ENCODE measurements at places on chromosomes 2 and 18.

GRCh38 chr2:240303896-240304745 lies 131.3 kb upstream of the GPC1 start:
- DNase-seq: no peak

DNA sequence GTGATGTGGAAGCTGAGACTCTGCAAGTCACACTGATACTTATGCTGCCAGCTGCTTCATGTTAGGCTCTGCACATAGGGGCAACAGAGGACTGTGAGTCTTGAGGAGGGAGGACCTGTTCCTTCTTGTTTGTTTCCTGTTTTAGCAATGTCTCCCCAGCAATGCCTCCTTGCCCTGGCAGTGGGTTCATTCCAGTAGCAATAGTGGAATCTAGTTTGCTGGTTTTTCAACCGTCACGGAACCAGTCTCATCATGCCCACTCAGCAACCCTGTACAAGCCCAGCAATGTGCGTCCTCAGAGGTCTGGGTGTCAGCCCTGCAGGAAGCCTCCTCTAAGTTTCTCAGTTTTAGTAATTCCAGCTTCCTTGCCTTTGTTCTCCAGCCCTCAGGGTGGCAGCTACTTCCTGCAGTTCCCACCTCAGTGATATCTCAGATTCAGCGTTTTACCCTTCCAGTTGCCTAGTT lies 20.5 kb upstream of the ITGB6 start:
- no peak for DNase-seq

DNA sequence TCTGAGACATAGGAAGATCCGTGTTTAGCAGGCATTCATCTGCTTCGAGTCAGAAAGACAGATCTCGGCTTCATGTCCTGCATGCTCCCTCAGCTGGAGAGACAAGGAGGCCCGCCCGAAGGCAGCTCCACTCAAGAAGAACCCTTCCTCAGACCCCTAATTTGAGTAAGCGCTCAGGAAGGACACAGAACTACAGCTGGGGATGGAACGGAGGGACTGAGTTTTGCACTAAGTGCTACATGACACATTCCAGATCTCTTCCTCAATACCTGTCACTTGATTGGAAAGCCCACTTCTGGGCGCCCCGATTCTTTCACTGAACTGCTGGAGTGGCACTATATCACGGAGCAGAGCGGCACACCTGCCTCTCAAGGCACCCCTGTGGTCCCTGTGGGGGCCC lies 185.6 kb upstream of the PXDN start:
- DNase-seq: no peak

- DNase-seq: peak; percentile 87
Measured at GRCh38 chr2:15914596-15915385, 25.6 kb upstream of the MYCN start.

GRCh38 chr2:71452565-71452964 lies 796 bp upstream of the DYSF start:
- DNase-seq: no peak

- DNase-seq: no peak
Measured at GRCh38 chr2:96203130-96204028, 5.2 kb downstream of the STARD7 start.

GRCh38 chr2:85695121-85695520 lies 963 bp downstream of the GNLY start:
- DNase-seq: no peak

DNA sequence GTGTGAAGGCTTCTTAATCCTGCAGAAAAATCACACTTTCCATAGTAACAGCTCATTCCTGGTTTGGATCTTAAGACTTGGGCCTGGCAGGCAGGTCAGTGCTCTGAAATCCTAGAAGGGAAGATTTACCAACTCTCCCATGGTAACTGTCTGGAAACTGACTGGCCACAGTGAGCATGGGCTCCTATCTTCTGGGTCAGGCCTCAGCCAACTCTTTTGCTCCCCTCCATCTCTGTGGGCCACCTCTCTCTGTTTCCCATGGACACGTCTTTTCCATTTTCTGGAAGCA lies 86.7 kb downstream of the ACAA2 start:
- DNase-seq: no peak

- DNase-seq: peak; percentile 75
Measured at GRCh38 chr18:21612125-21613039, at the start of gene SNRPD1. Gene SNRPD1, plus strand, starts transcription at chr18:21612314. Its CDS starts 116 bp downstream, at chr18:21612430.

DNA sequence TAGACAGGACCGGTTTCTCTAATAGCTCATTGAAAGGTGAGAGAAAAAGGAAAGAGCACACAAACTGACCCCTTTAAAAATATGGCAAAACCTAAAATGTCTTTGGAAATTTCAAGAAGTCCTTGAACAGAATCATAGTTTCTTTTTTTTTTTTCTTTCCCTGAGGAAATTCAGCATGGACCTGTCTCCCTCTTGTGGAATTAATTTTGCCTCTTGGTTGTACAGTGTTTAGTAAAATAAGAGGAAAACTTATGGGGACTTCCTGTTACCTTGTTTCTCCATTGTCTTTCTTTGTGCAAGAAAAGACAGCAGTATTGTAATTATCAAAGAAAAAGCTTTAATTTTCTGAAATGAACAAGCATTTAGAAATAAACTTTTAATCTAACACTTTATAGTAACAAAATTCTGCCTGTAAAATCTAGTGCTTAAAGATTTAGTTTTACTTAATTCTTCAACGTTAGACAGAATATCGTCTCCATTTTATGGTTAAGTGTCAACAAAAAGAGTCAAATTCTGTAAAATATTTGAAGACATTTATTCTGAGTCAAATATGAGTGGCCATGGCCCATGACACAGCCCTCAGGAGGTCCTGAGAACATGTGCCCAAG lies 176.3 kb upstream of the NABP1 start:
- no peak for DNase-seq

- no peak for DNase-seq
Measured at GRCh38 chr2:143581134-143581533, 451.9 kb downstream of the ARHGAP15 start.

GRCh38 chr2:129724021-129724757 lies 255.3 kb upstream of the RAB6C start:
- DNase-seq: no peak

DNA sequence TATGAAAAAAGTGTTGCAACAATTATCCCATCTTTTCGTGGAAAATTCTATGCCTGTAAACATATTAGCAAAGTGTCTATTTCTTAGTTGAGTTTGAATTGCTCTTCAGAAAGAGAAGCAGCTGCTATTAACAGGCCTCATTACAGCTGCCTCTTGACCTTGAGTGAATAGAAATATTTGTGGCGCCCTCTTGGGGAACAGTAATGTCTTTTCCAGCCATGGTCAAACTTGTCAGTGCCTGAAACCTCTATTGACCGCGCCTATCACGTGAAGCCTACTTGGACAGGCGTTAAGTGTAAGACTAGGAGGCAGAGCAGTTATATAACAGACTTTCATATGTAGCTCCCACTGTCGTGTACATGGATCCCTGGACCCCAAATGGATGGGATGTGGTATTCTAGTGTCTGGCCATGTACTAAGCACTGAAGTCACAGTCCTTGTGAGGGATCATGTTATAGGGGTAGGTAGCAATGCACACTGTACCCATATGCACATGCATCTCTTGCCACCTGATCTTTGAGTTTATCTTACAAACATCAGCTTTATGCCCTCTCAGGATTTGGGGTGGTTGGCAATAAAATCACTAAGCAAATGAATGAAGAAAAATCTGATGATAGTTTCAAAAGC lies 245.0 kb downstream of the PTGR3 start:
- DNase-seq: no peak

DNA sequence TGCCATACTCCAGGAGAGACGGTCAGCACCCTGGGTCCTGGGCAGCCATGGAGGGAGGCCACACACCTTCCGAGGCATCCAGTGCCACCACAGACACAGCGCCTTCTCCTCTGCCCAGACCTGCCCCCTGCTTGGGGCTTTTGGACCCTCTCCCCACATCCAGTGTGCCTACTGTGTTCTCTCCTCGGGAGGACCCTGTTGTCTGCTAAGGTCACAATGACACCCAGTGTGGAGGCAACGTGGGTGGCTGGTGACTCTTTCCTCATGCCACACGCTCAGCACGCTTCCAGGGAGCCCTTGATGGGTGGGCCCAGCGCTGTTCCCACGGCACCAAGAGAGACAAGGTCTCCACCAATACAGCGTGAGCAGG lies 251.9 kb downstream of the EIPR1 start:
- no peak for DNase-seq

DNA sequence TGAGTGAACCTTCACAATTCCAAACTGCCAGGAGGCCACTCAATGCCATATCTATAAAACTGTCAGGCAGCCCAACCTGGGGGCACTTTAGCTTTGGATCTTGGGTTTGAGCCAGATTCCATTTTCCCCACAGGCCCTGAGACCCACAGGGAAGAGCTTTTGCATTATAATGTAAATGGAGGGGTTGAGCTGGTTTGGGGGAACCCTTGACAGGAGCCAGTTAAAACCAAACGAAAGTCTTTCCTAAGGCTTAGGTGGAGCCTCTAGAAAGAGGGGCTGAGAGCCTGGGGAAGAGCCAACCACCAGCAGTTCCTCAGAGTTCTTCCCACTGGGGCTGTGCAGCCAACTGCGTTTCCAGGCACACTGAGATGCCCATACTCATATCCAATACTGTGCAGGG lies 42.7 kb downstream of the BCL11A start:
- no peak for DNase-seq

GRCh38 chr2:43024515-43025011 lies 201.8 kb downstream of the ZFP36L2 start:
- DNase-seq: peak; percentile 90

GRCh38 chr2:114118088-114118487 lies 228.2 kb downstream of the ACTR3 start:
- DNase-seq: no peak

- no peak for DNase-seq
Measured at GRCh38 chr2:120802158-120802557, 66.5 kb downstream of the GLI2 start.

- no peak for DNase-seq
Measured at GRCh38 chr2:168244318-168244717, 3.1 kb downstream of the STK39 start.

- no peak for DNase-seq
Measured at GRCh38 chr18:79776674-79777073, 21.1 kb upstream of the KCNG2 start.

- no peak for DNase-seq
Measured at GRCh38 chr2:196965651-196966050, 39.1 kb upstream of the PGAP1 start.

GRCh38 chr2:200399046-200399445 lies 92.6 kb downstream of the SPATS2L start:
- DNase-seq: no peak

DNA sequence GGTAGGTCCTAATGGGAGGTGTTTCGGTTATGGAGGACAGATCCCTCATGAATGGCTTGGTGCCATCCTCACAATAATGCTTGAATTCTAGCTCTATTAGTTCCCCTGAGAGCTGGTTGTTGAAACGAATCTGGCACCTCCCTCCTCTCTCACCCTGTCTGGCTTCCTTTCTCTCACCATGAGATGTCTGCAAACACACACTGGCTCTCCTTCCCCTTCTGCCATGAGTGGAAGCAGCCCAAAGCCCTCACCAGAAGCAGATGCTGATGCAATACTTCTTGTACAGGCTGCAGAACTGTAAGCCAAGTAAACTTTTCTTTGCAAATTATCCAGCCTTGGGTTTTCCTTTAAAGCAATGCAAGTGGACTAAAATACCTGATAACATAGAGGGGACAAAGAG lies 86.6 kb downstream of the RND3 start:
- DNase-seq: no peak

- DNase-seq: no peak
Measured at GRCh38 chr2:41878056-41878455, 169.8 kb upstream of the PKDCC start.
